ENCODE measurements at places on chromosomes 4 and X.

DNA sequence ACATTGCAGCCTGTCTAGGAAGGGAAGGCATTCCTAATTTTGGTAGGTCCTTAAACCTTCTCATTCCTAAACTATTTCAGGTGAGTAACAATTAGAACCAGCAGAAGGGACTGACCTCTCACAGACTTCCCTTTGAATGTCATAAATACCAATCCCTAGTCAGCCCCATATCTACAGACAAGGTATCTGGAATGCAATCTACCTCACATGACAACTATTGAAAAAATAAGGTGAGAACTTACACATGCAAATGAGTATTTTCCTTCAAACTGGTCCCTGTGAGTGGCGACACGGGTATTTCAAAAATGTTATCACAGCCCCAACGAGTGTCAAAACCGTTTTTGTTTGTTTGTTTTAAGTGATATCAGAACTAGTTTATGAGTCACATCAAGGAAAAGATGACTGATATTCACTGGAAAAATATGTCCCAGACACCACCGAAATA lies 102.4 kb upstream of the VCX2 start:
- DNase-seq: no peak

- peak; percentile 30 for DNase-seq
These were observed 159.6 kb downstream of the TET2 start for GRCh38 chr4:105306158-105306781.

DNA sequence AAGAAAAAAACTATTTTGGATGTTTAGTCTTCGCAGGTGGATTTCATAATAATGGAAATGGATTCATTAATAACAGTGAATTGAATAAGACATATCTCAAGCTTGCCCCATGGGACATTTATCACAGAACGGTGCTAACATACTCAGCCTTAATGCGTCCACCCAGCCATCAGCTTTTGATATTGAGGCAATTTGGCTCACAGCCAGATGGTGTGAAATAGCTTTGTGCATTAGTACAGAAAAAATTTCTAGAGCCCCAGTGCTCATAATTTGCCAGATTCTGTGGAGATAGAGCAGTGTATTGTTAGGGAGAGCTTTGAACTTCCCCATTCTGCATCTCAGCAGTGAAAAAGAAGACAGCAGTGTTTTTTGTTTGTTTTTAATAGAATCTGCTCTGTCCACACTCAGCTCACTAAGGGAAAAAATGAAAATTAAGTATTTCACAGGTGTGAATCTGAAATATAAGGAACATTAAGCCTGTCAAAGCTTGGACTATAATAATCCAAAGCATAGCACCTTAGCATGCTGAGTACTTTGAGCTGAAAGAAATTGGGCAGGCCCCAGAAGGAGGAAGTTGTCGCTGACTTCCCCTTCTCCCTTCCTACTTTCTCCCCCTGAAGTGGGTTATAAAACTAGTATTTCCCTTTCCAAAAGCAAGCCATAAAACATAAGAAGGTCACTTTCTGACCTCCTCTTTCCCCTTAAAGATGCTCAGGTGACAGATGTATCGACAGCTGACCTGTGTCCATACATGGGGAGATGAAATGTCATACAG lies 295.8 kb downstream of the MAGEB5 start:
- DNase-seq: peak; percentile 1

DNA sequence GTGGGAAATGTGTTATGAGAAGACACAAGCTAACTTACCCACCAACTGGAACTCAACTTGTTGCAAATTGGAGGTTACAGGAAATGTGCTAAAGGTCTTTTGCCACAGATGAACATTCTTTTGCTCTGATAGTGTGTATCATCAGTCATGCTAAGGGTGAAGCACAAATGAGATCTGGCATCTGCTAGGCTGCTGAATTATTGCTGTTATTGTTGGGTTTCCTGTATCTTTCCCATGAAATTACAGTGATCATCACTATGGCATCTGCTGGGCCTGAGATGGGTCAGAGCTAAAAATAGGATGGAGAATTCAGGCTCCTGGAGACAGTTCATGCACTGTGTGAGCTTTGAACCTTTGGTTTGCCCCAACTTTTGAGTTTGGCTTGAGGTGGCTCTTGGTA lies 124.5 kb downstream of the NPNT start:
- no peak for DNase-seq

GRCh38 chr4:10296730-10297129 lies 160.5 kb downstream of the ZNF518B start:
- peak; percentile 18 for DNase-seq

DNA sequence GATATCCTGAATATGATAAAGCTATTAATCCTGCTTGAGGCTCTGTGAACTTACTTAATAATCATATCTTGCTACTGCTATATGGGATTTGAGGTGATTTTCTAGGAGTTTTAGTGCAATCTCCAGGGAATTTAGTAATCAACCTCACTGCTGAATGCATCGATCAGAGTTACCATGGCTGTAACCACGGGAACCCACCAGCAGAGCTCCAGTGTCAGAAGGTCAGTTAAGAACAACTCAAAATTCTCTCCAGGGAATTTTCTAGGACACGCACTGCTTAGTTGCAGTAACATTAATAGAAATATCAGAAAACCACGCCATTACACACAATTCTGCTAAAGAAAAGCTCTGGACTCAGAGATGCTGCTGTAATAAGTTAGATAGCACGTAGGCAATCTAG lies 1477.2 kb upstream of the TENM3 start:
- DNase-seq: no peak

DNA sequence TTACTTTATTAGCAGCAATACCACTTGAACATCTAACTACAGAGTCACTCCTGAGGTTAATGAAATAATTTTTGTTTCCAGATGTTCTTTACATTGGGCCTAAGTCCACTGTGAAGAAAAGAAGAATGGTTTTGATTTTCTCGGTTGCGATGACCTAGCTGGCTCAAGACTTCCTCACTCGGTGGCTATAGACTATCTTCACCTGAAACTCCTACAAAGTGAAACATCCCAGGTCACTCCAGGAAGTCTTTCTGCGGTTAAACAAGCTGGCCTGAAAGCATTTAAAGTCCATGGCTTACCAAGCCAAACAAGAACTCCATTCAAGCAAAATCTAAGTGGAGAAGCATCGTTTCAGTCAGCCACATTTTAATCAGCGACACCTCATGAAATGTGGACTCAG lies 13.7 kb upstream of the SORBS2 start:
- DNase-seq: no peak

DNA sequence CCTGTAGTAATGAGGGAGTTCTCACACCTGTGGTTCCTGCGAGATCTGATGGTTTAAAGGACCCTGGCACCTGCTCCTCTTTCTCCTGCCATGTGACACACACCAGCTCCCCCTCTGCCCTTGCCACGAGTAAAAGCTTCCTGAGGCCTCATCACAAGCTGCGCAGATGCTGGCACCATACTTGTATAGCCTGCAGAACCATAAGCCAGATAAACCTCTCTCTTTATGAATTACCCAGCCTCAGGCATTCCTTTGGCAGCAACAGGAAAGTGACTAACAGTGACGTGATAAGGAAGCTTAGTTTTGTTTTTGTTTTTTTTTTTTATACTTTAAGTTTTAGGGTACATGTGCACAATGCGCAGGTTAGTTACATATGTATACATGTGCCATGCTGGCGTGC lies 130.9 kb downstream of the AFAP1 start:
- no peak for DNase-seq

- DNase-seq: no peak
These were observed 267.8 kb downstream of the BCOR start for GRCh38 chrX:39829965-39830364.

DNA sequence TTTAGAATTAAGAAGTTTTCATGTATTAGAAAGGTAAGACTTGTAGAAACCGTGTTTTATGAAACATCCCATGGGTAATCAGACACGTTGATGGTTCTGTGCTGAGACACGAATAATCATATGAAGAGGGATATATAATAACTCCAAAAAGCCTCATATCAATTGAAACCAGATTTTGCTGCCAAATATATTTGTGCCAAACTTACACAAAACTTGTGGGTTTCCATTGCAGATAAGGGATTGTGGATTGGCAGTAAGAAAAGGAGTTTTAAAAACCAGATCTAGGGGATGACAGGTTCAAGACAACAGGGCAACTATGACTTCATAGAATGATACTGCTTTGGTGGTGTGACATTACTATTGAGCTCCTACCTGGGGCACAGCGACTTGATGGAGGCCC lies 616.1 kb downstream of the BCOR start:
- peak; percentile 57 for DNase-seq

- DNase-seq: no peak
These were observed 1568.4 kb upstream of the TENM3 start for GRCh38 chr4:180674619-180675358.

- DNase-seq: no peak
These were observed 173.2 kb downstream of the CBLL2 start for GRCh38 chrX:22445880-22446279.

GRCh38 chr4:78454016-78454415 lies 97.6 kb upstream of the ANXA3 start:
- DNase-seq: no peak

DNA sequence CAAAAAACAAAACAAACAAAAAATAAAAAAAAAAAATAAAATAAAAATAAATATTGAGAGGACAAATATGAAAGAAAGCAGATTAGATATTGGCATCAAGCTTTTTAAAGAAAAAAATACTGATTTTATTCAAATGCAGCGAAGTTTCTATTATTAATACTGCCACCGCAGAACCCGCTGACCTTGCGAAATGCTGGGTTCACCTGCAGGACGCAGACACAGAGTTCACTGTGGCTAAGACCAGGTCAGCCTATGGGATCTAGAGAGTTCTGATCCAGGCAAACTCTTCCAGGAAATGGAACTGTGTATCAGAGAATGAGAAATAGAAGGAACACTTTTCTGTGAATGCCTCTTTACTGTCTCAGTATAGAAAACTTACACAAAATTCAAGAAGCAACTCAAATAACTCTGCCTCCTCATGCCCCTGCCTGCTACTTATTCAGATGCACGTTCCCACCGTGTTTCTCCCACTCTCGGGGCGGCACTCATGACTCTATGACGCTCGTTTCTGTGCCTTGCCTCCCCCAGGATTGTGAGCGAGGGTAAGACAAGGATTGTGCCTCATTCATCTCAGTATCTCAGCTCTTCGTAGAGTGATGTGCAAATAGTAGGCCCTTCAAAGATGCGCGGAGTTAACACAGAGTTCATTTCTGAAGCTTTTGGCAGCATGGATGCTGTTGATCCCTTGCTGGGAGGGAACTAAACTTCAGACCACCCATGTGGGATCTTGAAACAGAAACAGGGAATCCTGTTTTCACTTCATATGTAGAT lies 44.1 kb upstream of the TLR3 start:
- no peak for DNase-seq

GRCh38 chrX:149512225-149512885 lies 7.2 kb upstream of the IDS start:
- DNase-seq: peak; percentile 77

DNA sequence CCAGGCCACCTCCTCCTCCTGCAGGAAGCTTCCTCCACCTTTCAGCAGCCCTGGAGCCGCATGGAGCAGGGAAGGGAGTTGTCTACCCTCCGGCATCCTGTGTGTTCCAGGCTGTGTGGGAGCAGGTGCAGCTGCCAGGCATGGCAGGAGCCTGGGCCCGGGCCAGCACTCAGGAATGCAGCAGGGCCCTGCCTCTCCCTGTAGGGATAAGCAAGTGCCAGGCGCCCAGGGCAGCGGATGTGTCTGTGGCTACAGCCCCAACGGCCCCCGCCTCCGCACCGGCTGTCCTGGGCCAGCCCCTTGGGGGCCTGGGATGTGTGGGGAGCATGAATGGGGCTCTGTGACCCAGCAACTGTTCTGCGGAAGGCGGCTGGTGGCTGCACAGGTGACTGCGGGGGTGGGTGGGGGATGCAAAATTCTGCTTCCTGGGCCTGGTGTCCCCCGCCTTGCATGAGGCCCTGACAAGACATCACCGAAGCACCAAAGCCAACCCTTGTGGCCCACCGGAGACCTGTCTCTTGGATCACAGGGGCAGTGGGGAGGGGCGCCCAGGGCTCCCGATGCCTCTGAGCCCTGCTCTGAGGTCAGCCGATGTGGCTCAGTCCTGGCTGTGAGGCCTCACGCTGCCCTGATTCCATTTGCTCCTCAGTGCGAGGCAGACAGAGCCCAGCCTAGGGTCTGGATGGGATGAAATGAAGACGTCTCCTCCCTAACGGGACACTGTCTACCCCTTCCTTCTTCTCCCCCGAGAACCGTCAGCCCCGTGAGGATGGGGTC lies 1.4 kb upstream of the DOK7 start:
- no peak for DNase-seq

DNA sequence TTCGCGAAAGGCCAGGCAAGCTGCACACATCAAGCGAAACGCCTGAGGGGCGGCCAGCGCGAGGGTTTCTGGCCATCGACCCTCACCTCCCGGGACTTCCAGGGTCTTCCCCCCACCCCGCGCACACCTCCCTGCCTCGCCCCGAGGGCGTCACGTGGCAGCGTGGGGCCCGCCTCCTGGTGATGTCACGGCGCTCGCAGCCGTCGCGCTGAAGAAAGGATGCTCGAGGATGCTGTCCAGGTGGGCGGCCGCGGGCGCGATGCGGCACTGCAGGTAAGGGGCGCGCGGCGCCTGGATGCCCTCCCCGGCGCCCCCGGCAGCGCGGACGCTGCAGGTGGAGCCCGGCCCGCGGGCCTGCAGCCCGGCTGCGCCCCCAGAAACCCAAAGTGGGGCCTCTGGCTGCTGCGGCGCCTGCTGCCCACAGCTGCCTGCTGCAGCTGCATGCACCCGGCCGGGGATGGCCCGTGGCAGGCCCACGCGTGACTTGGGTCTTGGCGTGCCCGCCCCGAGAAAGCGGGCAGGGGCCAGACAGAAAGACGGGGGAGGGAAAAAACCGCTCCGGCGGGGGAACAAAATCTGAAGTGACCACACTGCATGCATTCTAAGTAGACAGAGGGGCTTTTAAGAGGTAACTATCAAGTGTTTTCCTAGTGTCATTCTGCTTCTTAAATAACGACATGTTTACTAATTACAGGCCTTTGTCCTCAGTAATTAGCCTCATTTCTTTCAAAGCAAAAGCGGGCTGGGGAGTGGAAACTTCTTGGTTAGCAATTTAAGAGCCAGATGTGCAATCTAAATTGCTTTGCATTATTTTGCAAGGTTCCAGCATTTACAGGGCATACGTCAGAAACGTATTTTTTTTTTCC lies 1.7 kb downstream of the CLCN4 start:
- DNase-seq: peak; percentile 51

- DNase-seq: no peak
These were observed 680.0 kb downstream of the TRIML1 start for GRCh38 chr4:188819233-188819632.

DNA sequence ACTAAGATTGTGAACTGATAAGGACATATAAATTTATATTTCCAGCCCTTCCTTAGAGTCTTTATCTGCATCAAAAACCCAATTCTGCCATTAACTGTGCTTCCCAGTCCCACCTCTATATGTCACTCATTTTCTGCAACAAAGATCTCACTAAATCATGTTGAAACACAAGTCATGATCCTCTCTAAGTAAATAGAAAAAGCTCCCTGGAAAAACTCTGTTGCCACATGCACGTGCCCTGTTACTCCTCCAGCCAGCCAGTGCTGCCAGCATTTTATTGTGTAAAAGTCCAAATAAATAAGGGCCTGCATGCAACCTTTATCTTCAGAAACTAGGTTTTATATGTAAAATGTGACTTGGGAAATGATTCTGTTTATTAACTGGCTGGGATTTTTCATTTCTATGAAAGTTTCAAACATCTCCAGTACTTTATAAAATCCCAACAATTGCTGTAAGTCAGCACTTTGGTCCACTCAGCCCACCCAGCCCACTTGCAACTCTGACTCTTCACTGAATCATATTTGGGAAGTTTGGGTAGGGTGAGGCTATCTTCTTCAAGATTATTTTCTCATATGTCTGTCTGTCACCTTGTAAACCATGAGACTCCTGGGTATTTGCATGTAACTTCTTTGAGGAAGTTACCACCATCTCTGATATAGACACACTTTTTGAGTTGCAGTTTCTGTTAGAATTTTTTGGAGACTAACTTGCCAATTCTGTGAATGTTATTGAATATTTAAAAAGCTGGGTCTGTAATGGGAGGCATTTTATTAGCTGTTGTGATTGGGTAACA lies 40.0 kb upstream of the SMARCA5 start:
- no peak for DNase-seq
